Activated CD8-positive, alpha-beta memory T cell treated with anti-CD3 and anti-CD28 coated beads for 4 hours (primary cell): ENCODE measurements at places on chromosomes 4 and X.

GRCh38 chr4:7818399-7818911 lies 121.2 kb downstream of the AFAP1 start:
- no peak for DNase-seq

DNA sequence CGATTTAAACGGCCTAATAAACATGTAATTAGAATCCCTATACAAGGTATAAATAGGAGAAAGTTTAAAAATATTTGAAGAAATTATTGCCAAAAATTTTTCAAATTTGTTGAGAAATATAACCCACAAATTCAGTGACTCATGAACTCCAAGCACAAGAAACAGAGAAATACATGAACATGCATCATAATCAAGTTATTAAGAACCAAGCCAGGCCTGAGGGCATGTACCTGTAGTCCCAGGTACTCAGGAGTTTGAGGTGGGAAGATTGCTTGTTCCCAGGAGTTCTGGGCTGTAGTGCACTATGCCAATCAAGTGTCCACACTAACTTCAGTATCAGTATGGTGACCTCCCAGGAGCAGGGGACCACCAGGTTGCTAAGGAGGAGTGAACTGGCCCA lies 341.9 kb downstream of the CAMK2D start:
- DNase-seq: no peak

- no peak for DNase-seq
These were observed 2.9 kb downstream of the HCFC1 start for GRCh38 chrX:153968754-153969124.

GRCh38 chr4:124589786-124590185 lies 122.7 kb downstream of the ANKRD50 start:
- DNase-seq: no peak

GRCh38 chr4:161760008-161760407 lies 403.8 kb downstream of the FSTL5 start:
- DNase-seq: no peak

- no peak for DNase-seq
These were observed 582.1 kb upstream of the TENM3 start for GRCh38 chr4:181661090-181661489.

GRCh38 chrX:153374426-153374825 lies 26.7 kb downstream of the PNMA6E start:
- DNase-seq: no peak

- DNase-seq: no peak
These were observed 289.5 kb downstream of the GLUD2 start for GRCh38 chrX:121336831-121337421.

DNA sequence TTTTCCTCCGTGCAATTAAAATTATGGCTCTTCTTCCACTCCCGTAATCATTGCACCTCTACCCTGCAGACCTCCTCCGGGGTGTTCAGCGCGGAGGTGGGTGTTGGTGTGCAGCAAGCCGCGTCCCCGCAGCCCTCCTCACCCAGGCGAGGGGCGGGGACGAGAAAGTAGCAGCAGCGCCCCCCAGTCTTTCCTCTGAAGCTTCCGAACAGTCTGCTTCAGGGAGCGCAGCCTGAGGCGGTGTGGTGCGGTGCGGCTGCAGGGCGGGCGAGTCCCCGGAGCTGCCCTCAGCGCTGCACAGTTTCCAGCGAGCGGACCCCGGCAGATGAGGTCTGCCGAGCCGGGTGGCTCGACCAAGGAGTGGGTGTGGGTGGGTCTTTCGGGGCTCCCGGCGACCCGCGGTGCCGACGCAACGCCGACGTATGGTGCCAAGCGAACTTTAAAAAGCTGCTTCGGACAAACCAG lies at the start of gene FRAS1:
Gene FRAS1, plus strand, starts transcription at position 189 of the 465 bp plus-strand sequence. CDS start 687 bp downstream, outside the sequence.
- no peak for DNase-seq

DNA sequence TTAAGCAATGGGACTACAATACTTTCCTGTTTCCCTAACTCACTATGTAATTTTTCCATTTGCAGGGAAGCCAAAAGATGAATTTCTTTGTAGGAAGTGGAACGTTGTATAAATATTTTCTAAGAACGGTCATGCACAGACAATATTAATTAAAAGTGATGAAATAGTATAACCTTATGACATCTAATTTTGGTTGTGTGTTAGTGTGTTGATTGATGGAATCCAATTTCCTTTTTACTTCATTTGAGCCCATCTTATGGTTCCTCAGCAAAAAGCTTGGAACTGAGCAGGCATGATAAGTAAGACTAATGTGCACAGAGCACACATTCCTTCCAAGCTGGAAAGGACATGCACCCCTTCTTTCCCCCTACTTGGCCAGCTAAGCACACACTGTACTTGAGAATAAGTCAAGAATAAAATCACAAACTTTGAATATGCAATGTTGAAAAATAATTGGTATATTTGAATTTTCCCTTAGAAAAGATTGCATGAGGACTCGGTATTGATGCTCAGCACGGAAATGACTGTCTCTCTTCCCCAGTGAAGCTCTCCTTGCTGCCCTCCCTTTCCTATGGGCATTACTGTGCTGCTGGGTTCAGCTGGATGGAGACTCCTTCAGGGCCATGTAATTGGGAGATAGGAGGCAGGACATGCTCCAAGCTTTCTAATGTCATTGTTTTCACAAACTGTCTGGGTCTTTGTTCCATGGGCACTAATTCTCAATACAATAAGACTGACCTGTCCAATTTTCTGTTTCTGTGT lies 19.2 kb upstream of the PDLIM3 start:
- no peak for DNase-seq

DNA sequence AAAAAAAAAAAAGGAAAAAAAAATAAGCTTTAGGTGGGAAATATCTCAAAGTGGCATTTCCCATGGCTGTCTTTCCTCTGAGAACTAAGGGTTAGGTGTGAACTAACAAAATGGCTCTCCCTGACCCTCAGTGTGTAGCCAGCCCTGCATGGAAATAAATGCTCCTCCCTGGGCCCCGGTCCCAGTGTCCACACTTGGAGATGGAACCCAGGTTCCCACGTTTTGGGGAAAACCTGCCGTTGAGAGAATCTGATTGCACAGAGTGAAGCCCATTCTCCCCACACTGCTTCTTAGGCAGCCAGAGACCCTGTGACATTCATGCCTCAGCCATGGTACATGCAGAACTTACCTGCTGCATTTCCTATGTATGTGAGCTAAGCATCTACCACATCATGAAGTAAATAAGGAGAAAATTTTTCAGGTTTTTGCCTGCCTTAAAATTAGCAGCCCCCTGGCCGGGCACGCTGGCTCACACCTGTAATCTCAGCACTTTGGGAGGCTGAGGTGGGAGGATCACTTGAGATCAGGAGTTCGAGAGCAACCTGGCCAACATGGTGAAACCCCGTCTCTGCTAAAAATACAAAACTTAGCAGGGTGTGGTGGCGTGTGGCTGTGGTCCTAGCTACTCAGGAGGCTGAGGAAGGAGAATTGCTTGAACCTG lies 34.5 kb downstream of the HTT-AS start:
- DNase-seq: no peak

DNA sequence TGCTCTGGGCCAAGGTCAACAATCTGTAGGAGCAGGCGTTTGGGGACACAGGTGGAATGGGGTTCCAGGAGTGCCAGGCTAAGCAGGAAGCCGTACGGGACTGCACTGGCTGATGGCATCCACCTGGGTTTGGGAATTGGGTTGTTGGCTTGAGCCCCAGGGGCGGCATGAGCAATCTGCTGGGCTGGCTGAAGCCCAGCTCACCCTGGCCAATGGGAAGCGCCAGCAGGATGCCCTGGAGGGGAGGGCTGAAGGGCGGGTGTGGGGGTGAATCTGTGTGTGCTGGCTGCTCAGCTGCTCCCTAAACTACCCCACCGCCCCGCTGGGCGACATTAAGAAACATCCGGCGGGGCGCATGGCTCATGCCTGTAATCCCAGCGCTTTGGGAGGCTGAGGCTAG lies 8.9 kb upstream of the RGS12 start:
- DNase-seq: no peak

DNA sequence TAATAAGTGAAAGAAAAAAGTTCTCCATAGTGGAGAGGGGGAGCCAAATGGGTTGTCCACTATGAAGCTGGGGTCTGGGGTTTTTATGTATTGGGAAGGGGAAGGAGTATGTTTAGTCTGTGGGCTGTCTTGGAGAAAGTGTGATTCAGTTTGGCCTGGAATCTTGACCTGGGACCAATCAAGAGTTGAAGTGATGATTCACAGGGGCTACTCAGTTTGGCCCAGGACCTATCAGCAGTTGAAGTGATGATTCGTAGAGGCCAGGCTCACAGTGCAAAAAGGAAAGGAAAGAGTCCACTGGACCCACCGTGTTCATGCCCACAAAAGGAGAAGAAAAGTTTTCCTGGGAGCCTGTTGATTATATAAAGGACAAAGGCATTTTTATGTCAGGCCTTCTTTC lies 47.3 kb upstream of the RAB9B start:
- DNase-seq: no peak

GRCh38 chr4:72375073-72375736 lies 193.8 kb downstream of the ADAMTS3 start:
- no peak for DNase-seq

DNA sequence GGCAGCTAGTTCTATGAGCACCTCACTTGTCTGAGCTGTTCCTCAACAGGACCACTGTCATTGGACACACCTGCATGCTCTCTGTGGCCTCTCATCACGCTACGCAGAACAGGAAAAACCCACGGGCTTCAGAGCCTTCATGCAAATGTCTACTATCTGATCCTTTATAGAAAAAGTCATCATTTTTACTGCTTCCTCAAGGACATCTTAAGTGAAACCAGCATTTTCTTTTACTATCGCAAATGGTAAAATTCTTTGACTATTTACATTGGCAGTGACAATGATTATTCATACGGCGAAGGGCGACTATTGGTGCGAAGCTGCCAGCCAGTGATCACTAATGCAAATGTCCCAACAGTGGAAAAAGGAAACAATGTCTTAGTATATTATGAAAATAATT lies 147.0 kb downstream of the AFAP1 start:
- no peak for DNase-seq

GRCh38 chr4:23889391-23889790 lies 456 bp downstream of the PPARGC1A start:
- no peak for DNase-seq

- DNase-seq: no peak
These were observed 86.2 kb upstream of the KIT start for GRCh38 chr4:54571293-54572151.
